ENCODE measurements at places on chromosomes 2 and 18.

DNA sequence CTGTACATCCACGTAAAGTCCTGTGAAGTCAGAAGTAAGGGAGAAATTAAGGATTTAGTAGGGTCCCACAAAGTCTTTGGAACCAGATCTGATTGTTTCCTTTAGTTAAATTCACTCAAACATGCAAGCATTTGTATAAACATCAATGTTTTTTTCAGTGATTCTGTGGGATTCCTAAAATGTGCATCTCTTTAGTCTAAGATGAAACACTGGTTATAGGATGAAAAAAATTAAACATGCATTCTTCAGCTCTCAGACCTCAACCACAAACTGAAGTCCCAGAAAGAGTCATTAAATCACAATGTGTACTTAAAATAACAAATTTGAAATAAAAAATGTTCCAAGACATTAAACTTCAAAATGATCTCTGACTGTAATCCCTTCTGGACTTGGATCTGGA lies 76.5 kb upstream of the APCDD1 start:
- DNase-seq, result no peak

- DNase-seq, result no peak
Observed at GRCh38 chr18:75246721-75247610, 36.4 kb downstream of the TSHZ1 start.

- DNase-seq, result no peak
Observed at GRCh38 chr2:45506756-45507155, 104.3 kb downstream of the SRBD1 start.

GRCh38 chr2:80748592-80748991 lies 444.0 kb upstream of the LRRTM1 start:
- DNase-seq, result no peak

DNA sequence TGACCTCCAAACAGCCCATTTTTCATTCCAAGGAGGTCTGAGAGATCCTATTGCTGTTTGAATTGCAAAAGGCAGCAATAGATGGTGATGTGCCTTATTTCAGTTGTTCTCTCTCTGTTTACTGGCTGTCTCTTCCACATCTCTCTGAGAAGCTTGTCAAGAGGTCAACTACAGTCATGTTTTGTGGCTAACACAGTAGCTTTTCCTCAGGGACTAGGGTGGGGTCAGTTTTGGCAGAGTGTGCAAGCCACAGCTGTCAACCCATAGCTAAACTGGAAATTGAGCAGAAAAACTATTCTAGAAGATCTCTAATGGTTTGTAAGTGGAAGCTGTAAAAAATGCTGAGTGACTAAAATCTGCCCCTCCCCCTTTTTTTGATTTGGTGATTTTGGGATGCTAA lies 67.1 kb downstream of the DIS3L2 start:
- DNase-seq, result no peak

GRCh38 chr2:150679456-150680120 lies 192.1 kb upstream of the RND3 start:
- no peak for DNase-seq

GRCh38 chr2:66461664-66462500 lies 27.0 kb downstream of the MEIS1 start:
- DNase-seq, result no peak

DNA sequence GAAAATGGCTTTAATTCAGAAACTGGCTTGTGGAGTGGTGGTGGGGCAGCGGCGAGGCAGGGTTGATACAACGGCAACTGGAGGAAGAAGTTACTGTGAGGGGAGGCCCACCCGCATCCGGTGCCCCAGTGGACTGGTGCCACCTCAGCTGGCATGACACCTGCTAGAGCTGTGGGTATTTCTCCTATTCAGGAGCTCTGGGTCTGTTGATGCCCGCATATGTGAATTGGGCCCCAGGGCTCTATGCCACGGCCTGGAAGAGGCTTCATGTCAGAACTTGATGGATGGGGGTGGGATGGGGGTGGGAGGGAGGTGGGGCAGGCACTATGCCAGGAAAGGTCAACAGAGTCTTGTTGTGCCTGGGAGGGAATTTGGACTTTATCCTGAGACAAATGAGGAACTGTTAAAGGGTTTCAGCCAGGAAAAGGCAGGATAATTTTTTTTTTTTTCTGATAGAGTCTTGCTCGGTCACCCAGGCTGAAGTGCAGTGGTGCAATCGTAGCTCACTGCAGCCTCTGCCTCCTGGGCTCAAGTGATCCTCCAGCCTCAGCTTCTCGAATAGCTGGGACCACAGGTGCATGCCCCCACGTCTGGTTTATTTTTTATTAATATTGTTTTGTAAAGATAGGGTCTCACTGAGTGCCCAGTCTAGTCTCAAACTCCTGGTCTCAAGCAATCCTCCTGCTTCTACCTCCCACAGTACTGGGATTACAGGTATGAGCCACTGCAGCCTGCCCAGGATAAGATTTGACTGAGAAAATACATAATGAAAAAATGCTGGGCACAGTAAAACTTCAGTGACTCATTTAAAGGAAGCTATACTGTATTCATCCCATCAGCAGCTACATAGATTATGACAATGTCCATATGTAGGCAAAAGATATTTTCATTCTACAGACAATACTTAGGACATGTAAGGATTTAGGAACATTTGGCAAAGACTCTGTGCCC lies 52.6 kb downstream of the SH2D6 start:
- no peak for DNase-seq

- DNase-seq, result no peak
Observed at GRCh38 chr2:46122318-46122976, 174.8 kb upstream of the EPAS1 start.

DNA sequence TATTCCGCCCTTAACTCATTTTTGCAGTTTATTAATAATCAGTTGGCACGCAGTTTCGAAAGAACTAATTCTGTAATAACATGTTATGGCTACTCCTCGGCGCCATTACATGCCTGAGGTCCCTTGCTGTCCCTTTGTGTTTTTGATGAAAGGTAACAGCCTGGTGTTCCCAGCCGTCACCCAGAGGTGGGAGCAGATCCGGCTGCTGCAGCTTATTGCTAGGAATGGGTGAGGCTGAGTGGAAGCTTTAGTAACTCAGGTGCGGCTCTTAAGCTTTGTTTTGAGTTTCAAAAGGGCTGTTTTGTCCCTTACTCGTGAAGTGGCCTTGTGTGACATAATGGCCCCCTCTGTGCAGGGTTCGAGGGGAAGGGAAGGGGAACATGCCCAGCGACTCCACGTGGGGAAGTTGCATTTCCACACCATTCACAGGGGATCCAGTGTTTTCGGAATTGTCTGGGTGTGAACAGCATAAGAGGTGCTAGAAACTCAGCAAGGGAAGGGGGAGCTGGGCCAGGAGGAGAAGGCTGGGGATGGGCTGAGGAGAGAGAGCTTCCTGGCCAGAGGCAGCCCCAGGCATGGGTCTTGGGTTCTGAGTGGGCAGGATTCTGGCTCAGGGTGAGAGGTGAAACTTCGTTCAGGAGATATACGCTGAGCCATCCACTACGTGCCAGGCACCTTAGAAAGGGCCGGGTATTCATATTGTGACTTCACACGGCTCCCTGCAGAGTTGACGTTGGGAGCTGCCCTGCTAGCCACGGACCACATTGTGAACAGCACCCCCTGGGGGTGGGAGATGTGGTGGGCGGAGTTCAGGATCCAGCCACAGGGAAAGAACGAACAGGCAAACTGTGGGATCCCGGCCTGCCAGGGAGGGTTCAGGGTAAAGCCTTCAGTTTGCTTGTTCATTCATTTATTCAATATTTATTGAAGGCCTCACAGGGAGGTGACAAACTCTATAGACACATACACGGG lies 84.4 kb downstream of the TGOLN2 start:
- DNase-seq, result peak; percentile 69

DNA sequence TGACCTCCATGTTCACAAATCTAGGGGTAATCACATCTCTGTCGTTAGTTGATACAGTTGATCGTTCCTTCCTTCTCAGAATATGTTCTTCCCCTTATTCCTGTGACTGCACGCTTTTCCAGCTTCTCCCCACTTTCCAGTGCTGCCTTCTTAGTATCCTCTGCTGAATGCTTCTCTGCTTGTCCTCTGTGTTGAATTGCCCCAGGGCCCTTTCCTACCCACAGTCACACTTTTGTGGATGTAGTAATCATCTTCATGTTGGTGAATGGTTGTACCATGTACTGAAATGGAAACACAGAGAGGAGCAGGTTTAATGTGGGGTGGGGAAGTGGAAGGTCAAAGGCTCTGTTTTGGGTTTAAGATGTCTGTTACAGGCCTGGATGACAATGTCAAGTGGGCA lies 47.2 kb downstream of the EML6 start:
- DNase-seq, result no peak

GRCh38 chr18:11511434-11512095 lies 97.8 kb upstream of the SLC35G4 start:
- no peak for DNase-seq

DNA sequence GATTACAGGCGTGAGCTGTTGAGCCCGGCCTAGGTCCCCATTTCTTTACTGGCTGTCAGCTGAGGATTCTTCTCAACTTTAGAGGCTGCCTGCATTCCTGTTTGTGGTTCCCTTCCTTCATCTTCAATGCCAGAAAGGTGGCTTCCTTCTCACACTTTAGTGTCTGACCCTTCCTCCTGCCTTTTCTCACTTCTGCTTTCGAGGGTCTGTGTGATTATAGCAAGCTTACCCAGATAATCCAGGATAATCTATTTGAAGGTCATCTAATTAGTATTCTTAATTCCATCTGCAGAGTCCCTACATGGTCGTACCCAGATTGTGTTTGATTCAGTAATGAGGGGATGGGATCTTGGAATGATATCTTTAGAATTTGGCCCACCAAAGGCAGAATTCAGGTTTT lies 157.4 kb downstream of the TANC1 start:
- DNase-seq, result no peak

GRCh38 chr18:57516056-57516455 lies 70.4 kb downstream of the FECH start:
- DNase-seq, result no peak

GRCh38 chr2:88999365-88999764 lies 307.9 kb downstream of the RPIA start:
- DNase-seq, result no peak

DNA sequence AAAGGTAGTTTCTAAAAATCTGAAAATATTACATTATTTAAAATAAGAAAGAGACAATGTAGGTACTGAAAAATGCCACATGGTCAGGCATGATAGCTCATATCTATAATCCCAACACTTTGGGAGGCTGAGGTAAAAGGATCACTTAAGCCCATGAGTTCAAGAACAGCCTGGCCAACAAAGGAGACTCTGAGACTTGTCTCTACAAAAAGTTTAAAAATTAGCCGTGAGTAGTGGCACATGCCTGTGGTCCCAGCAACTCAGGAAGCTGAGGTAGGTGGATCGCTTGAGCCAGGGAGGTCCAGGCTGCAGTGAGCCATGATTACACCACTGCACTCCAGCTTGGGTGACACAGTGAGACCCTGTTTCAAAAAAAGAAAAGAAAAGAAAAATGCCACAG lies 21.8 kb downstream of the ATAD2B start:
- no peak for DNase-seq

DNA sequence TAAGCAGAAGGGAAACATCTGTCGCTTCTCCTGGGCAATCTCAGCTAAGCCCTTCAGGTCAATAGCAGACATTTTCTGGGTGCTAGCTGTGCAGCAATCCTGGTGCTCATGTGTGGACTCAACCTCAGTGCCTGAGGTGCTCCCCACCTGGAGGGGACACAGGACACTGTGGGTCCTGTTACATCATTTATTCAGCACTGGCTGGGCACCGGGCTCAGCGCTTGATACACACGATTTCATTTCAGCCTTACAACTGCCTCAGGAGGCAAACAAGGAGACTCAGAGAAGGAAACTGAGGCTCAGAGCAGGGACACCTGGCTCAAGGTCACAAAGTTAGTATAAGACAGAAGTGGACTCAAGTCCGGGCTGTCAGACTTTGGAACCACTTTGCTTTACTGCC lies 46.7 kb downstream of the MARCO start:
- DNase-seq, result no peak

DNA sequence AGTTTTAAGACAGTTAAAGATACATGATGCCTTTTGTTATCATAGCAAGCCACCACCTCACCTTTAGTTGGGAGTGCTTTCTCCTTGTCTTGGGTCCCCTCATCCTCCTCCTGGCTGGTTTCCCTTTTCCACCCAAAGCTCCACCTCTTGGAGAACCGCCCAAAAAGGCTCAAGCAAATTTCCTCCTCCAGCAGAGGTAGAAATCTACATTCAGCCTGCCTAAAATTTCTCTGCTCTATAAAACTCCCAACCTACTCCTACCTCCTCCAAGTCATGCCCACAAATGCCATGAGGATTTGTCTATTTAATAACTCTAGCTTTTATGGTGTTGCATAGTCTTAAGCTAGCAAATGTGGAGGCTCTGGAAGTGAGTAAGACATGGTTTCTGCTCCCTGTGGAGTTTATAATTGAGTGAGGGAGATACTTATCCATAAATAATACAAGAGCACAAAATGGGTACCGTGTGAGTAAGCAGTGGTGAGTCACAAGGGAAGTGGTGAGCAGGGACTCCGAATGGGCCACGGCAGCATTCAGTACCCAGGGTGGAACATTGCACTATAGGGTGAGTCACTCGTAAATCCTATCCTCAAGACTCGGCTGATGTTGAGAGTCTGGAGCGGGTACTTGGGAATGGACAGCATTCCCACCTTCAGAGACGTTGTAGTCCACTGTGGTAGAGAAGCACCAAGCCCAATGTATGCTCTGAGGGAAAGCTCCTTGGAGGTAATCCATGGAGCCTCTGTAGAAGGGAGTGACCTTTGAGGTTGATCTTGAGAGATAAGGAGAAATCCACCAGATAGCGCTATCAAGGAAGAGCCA lies 146.3 kb downstream of the RTN4 start:
- peak; percentile 46 for DNase-seq

GRCh38 chr2:17815468-17816184 lies 634 bp upstream of the MSGN1 start:
- DNase-seq, result no peak

GRCh38 chr2:237268004-237268708 lies 145.8 kb downstream of the COL6A3 start:
- no peak for DNase-seq

DNA sequence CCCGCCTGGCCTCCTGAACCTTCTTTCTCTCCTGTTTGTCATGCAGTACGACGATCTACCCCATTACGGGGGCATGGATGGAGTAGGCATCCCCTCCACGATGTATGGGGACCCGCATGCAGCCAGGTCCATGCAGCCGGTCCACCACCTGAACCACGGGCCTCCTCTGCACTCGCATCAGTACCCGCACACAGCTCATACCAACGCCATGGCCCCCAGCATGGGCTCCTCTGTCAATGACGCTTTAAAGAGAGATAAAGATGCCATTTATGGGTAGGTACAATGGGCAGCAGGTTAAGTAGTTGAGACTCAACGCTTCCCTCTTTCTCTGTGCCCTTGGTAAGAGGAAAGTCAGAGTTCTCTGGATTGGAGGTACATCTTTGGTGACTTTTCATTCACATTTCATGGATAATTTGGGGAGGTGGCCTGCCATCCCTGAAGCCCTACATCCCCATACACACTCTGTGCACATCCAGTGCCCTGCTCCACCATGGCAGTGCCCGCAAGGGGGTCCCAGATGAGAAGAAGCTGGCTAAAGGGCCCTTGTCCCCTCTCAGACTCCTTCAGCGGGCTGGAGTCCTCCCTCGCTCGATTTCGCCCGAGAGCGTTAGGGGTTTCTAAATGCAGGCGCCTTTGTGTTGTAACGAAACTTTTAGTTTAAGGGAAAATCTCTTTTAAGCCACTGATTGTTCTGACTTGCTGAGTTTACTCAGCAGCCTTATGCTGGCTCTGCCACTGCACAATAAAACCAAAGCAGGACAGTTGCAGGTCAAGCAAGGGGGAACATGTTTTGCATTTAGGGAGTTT lies 3.0 kb downstream of the MEIS1 start:
- DNase-seq, result no peak

All from 8988T (cell line).